ENCODE measurements at places on chromosomes 2 and 18.
A peak's percentile ranks its signal among the peaks of the same experiment; 100 is the strongest.

DNA sequence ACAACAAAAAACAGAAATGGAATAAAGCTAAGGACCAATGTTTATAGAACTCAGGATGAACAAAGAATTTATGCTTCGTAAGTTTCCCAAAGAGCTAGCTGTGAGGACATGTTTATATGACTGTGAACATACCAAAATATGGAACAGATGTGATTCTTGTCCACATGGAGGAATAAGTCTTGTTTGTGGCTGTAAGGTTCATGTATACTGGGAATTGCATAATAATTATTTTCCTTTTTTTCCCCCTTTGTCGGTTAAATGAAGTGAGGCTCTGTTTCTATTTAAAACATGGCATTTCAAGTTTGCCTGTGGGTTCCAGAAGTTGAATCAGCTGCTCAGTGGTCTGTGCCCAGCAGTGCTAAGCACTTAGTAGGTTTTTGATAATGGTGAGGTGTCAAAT, 108.1 kb downstream of the FHOD3 start:
- no peak for DNase-seq

GRCh38 chr2:209976698-209977385, 25.6 kb upstream of the RPE start:
- DNase-seq = no peak

- DNase-seq = no peak
Measured at GRCh38 chr2:201100497-201100896, 15.5 kb upstream of the CFLAR start.

DNA sequence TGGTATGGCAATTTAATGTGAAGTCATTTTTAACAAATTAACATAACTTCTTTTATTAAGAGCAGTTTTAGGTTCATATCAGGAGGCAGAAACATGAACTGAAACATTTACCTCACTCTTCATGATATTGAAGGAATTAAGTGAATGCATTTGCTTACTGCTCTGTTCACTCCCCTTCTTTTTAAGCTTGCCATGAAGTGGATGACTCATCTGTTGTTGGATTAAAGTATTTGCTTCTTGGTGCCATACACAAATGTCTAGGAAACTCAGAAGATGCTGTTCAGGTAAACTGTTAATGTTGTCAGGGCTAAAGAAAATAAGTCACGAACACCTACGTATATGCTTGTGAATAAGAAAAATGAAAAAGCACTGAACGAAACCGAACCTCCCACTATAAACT, 10.2 kb upstream of the CABYR start:
- no peak for DNase-seq

DNA sequence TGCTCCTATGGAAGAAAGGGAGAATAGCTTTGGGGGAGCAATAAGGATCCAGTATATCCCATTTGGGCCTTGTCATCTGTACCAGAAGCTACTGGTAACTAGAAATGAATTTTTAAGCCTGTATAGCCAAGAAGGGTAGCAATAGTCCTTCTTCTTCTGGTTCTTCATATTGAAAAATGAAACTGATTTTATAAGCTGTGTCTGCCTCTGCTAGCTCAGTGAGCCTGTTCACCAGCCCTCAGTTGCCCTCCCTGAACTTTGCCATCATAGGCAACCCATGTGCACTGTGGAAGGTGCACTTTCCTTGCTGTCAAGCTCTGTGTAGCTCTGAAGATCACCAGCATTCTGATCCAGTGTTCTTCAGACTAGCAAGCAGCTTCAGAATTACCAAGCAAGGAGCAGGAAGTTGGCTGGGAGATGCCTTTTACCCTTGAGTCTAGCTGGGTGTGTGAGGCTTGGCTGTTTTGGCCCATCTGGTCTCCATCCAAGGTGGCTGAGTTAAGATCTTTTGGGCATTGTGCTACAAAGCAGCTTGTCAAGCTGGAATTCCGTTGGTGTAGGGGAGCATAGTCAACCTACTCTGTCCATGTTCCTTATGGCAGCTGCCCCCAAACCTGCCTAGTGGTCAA, 55.8 kb upstream of the MGAT5 start:
- DNase-seq = no peak

DNA sequence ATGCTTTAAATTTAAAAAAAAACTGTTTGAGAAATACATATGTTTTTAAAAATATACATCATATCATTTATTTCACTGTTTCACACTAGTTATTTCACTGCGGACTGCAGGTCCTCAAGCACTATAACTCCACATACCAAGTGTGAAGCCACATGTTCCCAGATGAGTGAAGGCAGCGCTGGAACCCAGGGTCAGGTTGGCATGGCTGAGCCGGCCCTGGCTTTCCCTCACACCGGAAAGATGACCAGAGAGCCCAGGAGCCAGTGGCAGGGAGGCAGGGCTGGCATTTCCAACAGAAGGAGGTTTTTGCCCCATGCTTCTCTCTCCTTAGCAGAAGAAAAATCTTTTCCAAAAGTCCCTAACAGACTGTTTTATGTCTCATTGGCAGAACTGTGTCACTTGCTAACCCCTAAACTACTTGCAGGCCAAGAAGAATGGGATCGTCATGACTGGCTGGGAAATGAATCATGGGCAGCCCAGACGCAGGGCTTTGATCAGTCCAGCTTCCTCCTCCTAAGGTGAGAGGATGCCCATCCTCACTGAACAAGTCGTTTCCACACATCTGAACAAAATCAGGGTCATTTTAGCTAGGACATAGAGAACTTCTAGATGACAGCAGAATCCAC, 287.6 kb upstream of the HNRNPA3 start:
- DNase-seq = no peak

- DNase-seq = no peak
Measured at GRCh38 chr18:42931491-42931890, 184.0 kb downstream of the RIT2 start.

GRCh38 chr2:174247474-174248186, 702 bp downstream of the OLA1 start:
- no peak for DNase-seq

DNA sequence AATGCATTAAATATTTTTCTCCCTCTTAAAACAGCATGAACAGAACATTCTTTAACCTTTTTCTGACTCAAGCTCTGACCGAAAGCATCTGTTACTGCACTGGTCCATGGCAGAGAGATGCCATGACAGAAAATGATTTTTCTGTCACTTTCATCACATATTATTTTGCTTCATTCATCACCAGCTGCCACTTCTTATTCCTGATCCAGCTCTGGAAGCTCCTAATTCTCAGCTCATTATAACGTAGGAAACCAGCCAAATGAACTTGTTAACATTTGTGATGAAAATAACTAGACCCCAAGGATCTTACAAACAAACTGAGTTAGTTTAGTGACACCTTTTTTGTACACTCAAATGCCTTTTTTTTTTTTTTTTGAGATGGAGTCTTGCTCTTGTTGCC, 7.6 kb upstream of the CFLAR start:
- no peak for DNase-seq

GRCh38 chr2:205852457-205852856, 170.2 kb downstream of the NRP2 start:
- no peak for DNase-seq

DNA sequence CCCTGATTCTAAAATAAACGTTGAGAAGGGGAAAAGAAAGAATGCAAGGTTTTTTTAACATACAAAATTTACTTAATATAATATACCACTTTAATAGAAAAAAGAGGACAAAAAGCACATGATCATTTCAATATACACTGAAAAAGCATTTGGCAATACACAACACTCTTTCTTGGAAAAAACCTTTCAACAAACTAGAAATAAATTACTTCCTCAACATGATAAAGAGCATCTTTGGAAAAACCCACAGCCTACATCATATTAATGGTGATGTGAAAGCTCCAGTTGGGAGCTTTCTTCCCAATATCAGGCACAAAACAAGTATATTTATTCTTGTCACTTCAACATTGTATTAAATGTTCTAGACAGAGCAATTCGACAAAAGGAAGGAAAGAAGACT, 3.0 kb upstream of the POLR1B start:
- no peak for DNase-seq

- no peak for DNase-seq
Measured at GRCh38 chr2:9279426-9279825, 72.8 kb downstream of the ASAP2 start.

DNA sequence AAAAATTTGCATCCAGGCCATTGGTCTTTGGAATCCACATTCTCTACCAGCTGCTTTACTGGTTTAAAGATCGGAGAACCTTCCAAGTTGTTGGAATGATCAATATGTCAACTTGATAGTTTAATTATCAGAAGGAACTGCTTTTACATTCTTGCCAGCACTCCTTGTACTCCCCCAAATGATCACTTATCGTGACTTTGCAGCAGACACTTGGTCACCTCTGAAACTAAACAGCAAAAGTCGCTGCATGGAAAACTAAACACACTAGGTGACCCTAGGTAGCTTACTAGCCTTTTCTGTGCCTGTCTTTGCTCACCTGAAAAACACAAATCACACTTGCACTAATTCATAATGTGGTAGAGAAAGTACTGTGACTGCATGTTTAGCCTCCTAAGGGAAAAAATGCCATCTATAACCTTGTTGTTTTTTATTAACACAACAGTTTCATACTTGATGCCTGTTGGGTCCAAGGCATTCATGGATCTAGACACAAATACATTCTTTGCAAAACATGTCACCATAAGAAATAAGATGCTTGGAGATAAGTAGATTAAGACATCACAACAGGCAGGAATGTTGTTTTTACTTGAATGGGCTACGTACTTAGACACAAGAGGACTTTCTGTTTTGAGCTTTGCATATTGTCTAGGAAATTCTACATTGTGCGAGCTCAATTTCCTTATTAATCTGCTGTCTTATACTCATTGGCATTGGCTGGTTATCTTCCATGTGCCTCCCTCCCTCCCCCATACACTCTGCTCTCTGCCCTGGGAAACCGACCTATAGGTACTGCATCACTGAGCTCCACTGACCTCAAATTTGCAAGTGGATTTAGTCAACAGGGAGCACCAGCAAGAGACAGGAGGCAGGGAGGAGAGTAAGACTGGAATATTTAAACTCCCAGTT, 219.1 kb upstream of the STK17B start:
- DNase-seq = no peak

DNA sequence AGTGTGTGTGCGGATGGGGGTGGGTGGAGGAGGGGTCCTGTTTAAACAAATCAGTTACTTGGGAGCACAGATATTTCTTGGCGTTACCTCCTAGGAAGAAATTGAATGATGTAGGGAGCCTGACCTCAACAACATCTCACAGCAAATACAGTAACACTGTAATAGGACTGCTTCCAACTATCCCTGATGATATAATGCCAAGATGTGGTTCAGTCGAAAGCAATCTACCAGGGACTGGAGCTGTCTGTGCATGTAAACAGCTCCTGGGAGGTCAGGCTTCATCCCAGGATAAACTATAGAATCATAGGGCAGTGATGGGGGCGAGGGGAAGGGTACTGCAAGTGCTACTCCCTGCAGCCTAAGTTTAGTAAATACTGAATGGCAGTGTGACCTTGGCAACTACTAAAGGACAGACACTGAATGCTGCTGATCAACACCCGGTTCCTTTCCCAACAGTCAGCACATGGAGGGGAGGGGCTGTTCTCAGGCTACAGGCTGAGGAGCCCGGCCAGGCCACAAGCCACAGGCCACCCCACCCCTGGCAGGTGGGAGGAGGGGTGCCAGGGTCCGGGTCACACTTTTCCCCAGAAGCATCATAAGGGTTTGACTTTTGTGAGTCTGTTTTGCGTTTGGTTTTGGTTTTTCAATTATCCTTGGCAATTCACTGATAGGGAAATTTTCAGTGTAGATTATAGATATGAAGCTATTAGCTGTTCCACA, 85.3 kb upstream of the ZNF397 start:
- DNase-seq = no peak

DNA sequence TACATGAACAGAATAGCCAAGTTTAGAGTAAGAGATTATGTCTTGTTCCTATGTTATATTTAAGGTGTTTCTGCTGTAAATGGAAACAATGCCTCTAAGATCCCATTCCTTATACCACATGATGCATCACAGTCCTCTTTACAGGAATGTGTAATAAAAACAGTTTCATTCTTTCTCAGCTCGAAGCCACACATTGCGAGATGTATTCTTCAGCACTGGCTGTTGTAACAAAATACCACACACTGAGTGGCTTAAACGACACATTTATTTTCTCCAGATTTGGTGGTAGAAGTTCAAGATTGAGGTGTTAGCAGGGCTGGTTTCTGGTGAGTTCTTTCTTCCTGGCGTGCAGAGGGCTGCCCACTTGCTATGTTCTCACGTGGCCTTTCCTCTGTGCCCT, 246.2 kb downstream of the SOCS6 start:
- no peak for DNase-seq

GRCh38 chr2:95728878-95729596, 137.2 kb downstream of the TRIM43 start:
- DNase-seq = peak; percentile 34

DNA sequence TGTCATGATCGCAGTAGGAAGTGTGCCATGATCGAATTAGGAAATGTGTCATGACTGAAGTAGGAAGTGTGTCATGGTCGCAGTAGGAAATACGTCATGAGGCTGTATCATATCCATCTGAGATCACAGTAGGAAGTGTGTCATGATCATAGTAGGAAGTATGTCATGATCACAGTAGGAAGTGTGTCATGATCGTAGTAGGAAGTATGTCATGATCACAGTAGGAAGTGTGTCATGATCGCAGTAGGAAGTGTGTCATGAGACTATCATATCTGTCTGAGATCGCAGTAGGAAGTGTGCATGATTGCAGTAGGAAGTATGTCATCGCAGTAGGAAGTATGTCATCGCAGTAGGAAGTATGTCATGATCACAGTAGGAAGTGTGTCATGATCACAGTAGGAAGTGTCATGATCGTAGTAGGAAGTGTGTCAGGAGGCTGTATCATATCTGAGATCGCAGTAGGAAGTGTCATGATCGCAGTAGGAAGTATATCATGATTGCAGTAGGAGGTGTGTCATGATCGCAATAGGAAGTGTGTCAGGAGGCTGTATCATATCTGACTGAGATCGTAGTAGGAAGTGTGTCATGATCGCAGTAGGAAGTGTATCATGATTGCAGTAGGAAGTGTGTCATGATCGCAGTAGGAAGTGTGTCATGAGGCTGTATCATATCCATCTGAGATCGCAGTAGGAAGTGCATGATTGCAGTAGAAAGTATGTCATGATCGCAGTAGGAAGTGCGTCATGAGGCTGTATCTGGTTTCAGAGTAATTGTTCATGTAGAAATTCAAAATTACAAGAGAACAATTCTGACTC, 56.4 kb upstream of the NFATC1 start:
- DNase-seq = no peak

DNA sequence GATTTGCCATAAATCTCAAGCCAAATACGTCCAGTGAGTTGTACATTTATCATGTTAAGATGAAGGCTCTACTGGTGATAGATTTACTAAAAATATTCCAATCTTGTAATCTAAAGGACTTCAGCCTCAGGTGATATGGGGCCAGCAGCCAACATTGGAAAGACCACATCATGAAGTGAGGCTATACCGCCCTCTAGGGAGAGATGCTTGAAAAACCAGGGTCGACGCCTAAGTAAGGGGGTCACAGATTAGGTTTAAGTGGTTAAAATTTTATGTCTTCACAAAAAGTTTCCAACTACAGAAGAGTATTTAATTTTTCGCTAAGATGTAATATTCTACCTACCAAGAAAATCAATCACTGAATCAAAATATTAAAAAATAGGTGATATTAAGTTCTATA, 33.3 kb downstream of the DOCK10 start:
- no peak for DNase-seq

GRCh38 chr18:35289293-35289692, 736 bp downstream of the ZSCAN30 start:
- no peak for DNase-seq

- DNase-seq = no peak
Measured at GRCh38 chr18:74326231-74326630, 10.6 kb downstream of the C18orf63 start.

- DNase-seq = no peak
Measured at GRCh38 chr18:60411715-60412114, 39.1 kb upstream of the MC4R start.

- no peak for DNase-seq
Measured at GRCh38 chr18:49988733-49989132, 175.4 kb upstream of the ACAA2 start.
